ENCODE measurements at places on chromosomes 11 and 22. TPM values are rescaled to one million over a fixed set of nuclear protein-coding genes. Genes with fewer than 3 reads are reported as not detected.

C11orf91 gene
- total RNA-seq, result 1.0 TPM

SCUBE2 gene
- total RNA-seq, result 0.18 TPM

ROBO3 gene
- 26.6 TPM for total RNA-seq

CCDC15 gene
- total RNA-seq, result 11.4 TPM

PDGFD gene
- total RNA-seq, result 5.0 TPM

WT1 gene
- 8.5 TPM for total RNA-seq

SLC22A8 gene
- total RNA-seq, result not detected

OR4C46 gene
- total RNA-seq, result not detected

DNA sequence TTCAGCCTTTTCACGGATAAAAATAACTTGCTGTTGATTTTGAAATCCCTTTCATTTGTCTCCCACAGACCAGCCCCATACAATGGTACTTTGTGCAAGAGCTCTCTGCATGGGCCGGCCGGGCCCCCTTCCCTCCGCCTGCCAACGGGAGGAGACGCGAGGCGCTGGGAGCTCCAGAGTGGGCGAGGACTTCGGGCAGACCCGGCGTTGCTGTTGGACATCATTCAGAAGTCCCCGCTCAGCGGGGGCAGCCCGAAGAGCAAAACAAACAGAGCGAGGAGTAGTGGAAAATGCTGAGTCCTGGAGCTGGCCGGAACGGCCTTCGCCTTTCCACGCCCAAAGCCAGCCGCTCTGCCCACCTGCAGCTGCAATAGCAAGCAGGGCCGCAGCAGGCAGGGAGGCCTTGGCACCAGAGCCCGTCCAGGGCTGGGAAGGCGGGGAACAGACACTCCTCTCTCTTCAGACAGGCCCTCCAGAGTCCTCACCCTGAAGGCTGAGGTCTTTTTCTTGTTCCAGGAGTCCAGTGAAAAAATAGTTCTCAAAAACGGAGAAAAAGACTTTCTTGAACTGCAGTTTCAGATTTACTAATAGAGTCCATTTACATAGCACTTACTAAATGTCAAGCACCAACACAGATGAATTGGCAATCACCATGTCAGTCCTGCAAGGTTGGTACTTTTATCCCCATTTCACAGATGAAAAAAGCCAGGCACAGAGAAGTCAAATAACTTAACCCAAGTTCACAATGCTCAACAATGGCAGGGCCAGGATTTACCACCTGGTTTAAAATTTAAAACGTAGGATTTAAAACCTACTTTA lies 135.5 kb downstream of the ETS1 start:
- DNase-seq, result no peak

GRCh38 chr11:88375927-88376470 lies 38.5 kb upstream of the CTSC start:
- no peak for DNase-seq

GRCh38 chr11:6755303-6755952 lies 16.3 kb downstream of the OR2AG2 start:
- DNase-seq, result peak; percentile 60

DNA sequence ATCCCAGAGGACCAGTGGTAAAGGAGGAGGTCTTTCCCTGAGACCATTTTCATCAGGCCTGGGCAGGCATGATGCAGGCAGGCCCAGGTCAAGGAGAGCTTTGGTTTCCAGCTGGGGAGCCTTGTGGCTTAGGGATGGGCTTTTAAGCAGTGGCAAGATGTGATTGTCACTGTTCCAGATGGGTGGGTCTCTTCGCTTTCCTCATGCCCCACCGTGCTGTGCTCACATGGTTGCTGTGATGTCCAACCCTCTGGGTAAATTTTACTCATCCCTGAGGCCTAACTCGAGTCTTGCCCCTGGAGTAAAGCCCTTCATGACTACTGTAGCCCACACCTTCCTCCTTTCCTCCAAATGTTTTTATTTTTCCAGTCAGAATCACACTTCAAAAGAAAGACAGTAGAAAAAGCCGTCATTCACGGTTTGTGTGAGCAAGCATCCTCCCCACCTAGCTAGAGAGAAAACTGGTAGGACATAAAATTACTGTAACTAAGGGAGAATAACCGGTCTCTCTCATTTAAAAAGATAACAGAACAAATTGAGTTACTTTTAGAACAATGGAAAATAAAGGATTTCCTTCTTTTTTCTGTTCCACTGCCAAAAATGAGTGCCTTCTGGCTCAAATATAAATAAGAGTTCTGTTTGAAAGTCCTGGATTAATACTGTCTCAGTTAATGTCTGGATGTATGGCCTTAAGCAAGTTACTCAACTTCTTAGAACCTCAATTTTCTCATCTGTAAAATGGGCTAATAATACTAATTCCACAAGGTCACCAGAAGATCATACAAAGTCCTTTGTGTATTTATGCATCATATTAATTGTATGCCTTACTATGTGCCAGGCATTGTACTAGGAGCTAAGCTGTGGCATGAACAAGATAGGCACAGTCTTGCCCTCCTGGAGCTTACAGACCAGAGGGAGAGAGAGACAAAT lies 84.9 kb downstream of the ME3 start:
- no peak for DNase-seq

DNA sequence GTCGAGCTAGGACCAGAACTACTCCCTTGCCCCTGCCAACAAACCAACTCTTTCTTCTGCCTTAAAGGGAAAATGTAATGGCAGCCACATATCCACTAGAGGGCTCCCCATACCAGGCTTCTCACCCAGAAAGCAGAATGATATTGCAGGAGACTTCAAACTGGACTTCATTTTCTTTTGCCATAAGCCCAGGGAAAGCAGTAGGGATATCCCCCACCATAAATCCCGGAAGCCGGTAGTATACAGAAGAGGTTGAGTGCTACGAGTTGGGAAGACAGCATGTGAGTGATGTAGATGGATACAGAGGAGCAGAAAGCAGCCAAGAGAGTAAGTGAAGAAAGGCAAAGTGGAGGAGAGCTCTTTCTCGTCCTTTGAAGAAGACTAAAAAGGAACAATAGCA lies 12.1 kb downstream of the PLAAT5 start:
- DNase-seq, result peak; percentile 86

DNA sequence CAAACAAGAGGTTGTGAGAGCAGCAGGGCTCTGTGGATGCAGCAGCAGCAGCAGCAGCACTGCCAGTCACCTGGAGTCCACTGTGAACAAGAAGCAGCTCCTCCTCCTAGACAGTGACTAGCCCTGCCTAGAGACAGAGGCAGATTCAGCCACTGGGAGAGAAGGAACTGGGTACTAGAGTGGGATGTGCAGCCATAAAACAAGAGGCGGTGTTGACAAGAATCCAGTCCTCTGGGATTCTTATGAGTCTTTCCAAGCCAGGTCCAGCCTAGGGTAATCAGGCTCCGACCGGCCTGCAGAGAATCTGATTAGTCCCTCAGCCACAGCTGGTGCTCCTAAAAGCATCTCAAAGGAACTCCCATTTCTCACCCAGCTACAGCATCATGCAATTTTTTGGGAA lies 83.9 kb upstream of the USP47 start:
- DNase-seq, result no peak

- no peak for DNase-seq
These were observed 32.0 kb upstream of the LINC01488 start for GRCh38 chr11:69449320-69450063.

GRCh38 chr22:30471616-30472318 lies at the start of gene SEC14L3:
TSS of gene SEC14L3 (minus strand) at chr22:30472017. CDS start at chr22:30471958, 59 bp downstream.
- no peak for DNase-seq

GRCh38 chr11:110173811-110174644 lies 80.8 kb downstream of the ZC3H12C start:
- peak; percentile 37 for DNase-seq

DNA sequence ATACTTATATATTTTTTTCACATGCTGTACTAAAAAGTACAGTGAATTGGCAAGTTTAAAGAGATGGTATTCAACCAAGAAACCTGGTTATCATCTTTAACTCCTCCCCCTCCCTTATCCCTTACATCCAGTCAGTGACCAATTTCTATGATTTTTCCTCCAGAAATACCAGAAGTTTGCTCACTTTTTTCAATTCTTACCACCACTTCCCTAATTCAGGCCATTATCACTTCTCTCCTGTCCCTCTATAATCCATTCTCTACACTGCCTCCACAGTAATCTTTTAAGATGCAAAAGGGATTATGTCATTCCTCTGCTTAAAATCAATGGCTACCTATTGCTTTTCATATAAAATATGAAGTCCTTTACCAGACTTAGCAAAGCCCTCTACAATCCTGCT lies 62.8 kb downstream of the CEP57 start:
- no peak for DNase-seq

GRCh38 chr22:22075382-22076163 lies 93.0 kb upstream of the TOP3B start:
- DNase-seq, result no peak

GRCh38 chr22:33962409-33962808 lies 42.1 kb upstream of the LARGE1 start:
- DNase-seq, result no peak

DNA sequence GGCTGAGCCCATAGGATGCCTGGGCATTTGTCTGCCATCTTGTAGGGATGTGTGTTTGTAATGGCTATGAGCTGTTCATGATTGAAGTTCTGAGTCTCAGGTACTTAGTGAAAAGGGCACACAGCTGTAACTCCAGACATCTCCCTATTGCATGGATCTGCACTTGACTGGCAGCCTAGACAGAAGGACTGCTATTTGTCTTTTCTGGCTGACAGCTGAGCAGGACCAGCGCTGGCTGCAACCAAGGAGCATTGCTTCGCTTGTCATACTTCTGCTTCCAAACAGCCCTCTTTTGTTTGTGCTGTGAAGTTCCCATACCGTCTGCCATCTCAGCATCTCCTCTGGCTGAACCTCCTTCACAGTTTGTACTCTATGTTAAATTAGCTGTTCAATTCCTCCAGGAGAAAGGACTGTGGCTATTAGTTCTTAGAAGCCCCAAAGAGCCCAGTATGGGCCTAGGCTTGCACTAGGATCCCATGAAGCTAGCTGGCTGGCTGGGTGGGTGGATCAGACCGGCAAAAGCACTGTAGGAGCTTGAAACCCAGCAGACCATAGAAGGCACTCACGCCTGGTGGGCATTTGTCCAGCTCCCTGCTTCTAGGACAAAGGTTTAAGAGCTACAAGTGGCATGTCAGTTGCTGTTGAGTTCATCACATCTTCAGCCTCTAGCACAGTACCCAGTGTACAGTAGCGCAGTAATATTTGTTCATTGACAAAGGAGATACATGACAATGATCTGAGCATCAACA lies 20.4 kb downstream of the HIRA start:
- DNase-seq, result no peak

DNA sequence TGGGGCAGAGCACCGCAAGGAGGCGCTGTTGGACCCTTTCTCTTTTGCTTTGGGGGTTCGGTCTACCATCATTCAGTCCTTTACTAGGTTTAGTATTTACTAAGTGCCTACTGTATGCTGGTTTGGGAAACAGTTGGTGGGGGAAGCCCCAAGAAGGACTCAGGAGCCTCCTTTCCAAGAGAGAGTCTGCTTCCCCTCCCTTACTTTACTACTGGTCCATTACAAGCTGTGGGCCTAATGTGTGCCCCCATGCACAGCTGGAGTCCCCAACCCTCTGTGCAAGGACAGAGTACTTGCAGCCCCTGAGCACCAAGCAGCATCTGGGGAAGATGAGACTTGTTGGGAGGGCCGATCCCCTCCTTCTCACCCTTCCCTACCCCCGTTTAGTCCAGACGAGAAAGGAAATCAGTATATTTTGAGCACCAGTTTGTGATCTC lies 876 bp upstream of the UBE2L6 start:
- peak; percentile 87 for DNase-seq

DNA sequence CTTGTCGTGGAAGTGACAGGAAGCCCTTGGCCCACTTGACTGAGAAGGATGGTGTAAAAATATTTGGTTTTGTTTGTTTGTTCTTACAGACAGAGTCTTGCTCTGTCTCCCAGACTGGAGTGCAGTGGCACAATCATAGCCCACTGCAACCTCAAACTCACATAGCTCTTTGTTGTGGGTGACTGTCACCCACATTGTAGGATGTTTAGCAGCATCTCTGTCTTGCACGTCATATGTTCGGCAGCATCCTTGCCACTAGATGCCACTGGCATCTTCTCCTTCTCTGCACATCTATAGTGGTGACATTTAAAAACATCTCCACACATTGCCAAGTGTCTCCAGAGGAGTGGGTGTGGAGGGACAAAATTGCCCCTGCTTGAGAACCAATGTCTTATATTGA lies 56.8 kb downstream of the PRR5L start:
- no peak for DNase-seq

DNA sequence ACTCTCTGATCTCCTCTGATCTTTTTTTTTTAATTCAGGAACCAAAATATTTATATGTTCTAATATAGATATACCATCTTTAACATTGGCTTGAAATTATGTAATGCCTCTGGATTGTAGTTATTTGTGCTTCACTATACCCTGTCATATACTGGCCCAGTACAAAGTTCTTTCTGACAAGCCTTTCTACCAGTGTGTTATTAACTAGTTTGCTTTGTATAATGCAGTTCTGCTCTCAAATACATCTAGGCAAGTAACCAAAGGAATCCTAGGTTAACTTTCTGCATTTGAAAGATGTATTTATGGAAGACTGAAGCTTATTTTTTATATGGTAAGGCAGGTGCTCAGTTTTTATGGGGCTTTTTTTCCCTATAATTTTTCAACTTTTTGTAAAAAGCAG lies 36.1 kb downstream of the ARHGEF12 start:
- DNase-seq, result no peak

DNA sequence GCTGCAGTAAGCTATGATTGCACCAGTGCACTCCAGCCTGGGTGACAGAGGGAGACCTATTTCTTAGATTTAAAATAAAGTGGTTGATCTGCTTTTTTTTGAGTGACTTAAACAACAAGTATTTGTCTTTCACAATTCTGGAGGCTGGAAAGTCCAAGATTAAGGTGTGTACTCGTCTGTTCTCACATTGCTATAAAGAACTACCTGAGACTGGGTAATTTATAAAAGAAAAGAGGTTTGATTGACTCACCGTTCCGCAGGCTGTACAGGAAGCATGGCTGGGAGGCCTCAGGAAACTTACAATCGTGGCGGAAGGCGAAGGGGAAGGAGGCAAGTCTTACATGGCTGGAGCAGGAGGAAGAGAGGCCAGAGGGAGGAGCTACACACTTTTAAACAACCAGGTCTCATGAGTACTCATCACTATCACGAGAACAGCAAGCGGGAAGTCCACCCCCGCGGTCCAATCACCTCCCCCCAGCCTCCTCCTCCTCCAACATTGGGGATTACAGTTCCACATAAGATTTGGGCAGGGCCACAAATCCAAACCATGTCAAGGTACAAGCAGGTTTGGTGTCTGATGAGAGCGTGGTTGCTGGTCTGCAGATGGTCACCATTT lies 19.7 kb upstream of the OSBPL5 start:
- DNase-seq, result no peak

DNA sequence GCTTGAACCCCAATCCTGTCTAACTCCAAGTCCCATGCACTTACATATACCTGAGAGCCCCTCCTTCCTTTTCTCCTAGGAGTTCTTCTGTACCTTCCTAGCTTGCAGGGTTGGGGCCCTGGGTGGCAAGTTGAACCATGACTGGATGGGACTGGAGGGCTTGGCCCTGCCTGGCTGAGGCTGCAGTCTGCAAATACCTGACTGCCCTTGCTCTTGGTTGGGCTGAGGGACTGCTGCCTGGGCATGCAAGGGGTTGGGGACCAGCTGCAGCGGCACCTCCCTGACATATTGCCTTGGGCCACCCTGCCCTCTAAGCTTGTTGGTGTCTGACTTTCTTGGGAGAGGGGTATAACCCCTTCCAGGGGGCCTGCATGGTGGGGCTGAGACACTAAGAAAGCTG lies 9.8 kb upstream of the SLC39A13 start:
- DNase-seq, result no peak

GRCh38 chr22:19168088-19168890 lies 10.2 kb downstream of the SLC25A1 start:
- DNase-seq, result no peak

GRCh38 chr11:103420593-103420992 lies 311.4 kb downstream of the DYNC2H1 start:
- DNase-seq, result no peak

GRCh38 chr11:13051257-13051656 lies 42.1 kb downstream of the RASSF10 start:
- DNase-seq, result peak; percentile 46

Data from PC-3 (cell line).